ENCODE measurements at places on chromosomes 7 and 10.

DNA sequence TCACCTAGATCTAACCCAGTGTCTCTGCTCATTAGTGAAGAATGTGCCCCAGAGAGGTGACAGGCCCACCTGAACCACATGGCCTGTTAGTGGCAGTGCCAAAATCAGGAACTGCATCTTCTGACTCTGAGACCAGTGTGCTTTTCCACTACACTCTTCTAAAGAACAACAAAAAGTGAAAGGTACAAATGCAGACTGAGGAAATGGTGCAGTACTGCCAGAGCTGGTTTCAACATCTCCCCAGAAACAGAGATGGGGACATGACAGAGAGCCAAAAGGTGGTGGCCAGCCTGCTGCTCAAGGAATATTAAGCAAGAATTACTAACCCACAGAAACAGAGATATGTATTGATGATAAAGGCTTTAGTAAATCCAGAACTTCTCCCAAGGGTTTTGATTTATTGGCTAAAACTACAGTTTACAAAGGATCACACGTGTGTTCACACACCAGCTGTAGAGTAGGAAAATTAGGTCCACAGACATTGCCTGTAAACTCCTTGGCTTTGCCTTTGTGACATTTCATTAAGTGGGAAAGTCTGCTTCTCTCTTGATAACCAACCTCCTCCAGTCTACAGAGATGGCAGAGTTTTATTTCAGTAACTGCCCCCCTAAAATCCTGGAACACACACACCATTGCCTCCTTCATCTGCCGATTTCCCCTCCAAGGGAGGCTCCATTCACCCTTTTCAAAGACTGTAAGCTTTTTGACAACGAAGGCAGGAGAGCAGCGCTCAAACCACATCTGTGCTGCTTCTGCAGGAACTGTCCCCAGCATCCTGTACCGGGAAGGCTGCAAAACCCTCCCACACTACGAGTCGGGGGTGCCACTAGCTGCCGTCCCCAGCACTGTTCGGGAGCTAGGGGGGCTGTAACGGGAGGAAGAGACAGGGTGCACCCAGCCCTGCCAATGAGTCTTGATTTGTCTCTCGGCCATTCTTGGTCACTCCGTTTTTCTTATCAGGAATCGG lies 29.8 kb downstream of the GSDME start:
- DNase-seq: no peak

DNA sequence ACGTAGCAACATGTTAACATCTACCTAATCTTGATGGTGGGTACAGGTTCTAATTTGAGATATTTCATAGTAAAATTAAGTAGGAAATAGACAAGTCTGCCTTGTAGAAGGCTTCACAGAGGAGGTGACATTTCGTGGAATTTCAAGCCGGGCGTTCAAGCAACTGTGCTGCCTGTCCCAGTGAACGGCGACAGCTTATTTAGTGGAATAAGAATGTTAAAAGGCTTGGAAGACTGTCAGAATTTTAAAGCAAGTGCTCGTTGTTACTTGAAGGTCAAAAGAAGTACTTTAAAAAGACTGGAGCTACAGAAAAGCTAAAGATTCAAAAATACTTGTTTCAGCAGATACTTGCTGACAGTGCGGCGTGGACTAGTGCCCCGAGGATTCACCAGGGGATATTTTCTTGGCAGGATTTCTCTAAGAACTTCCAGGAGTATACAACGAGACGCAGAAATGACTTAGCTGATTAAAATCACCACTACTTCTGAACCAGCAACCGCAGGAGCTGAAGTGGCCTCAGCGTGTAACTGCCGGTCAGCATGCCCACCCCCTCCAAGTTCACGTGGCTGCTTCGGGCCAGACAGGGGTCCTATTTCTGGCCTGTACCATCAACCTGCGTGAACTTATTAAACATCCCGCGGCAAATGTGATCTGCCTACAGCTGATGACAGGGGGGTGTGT lies 46.5 kb downstream of the CTBP2 start:
- no peak for DNase-seq

GRCh38 chr7:5183155-5183554 lies 6.9 kb upstream of the WIPI2 start:
- no peak for DNase-seq

GRCh38 chr10:9733766-9734165 lies 1283.9 kb upstream of the CELF2 start:
- DNase-seq: no peak

DNA sequence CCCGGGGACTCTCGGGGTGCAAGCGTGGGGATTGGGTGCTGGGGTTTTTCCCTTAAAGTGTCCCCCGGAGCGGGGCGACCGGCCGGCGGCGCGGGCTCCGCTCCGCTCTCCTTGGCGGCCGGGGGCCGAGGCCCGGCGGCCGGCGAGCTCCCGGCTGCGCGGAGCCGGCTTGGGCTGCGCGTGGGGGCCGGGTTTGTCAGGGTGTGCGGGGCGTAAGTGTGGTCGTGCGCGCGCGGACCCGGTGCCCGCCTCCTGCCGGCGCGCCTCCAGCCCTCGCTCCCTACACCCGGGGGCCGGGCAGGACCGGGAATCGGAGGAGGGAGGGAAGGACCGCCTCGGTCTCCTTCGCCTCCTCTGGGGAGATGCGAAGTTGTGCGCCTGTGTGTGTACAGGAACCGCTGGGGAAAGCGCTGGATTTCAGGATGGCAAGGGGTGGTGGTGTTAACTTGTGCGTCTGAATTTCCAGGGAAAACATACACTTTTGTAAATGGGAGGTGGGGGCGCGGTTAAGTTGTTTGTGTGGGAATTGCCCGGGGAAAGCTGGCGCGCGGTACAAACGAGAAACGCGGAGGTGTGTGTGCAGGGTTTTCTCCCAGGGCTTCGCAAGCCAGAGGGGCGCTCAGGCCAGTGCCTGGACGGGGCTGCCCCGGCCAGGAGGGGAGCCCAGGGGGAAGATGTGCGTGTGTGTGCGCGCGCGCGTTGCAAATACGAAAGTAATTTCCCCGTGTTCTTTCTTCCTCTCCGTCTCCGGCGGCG lies 737 bp downstream of the ZMIZ1 start:
- peak; percentile 80 for DNase-seq

GRCh38 chr7:132757783-132758182 lies 181.5 kb upstream of the PLXNA4 start:
- no peak for DNase-seq

GRCh38 chr10:109784236-109784635 lies 139.1 kb downstream of the XPNPEP1 start:
- DNase-seq: no peak

GRCh38 chr10:6871128-6871527 lies 291.1 kb upstream of the PRKCQ start:
- DNase-seq: no peak

- DNase-seq: no peak
These were observed 44.8 kb downstream of the CLIP2 start for GRCh38 chr7:74334030-74334429.

GRCh38 chr10:132307823-132308586 lies at the start of gene STK32C:
TSS of gene STK32C (minus strand) at chr10:132307950. CDS start at chr10:132307833, 117 bp downstream.
- DNase-seq: peak; percentile 100

DNA sequence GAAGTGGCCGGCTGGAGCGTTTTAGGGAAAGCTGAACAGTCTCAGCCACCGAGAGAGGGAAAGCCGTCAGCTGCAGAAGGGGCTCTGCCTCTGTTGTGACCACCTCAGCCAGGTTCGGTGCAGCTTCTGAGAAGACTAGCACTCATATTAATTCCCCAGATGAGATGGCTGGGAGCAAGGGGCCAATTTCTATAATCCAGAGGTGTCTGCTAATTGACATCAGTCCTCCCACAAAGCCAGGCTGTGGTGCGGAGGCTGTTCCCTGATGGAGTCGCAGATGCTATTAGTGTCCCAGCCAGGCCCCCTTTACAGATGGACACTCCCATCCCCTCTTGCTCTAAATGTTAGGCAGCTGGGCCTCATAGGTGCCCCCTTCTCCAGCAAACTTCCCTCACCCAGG lies 133.5 kb downstream of the GRID1 start:
- DNase-seq: no peak

GRCh38 chr7:20317413-20317812 lies 13.3 kb upstream of the ITGB8 start:
- DNase-seq: no peak

DNA sequence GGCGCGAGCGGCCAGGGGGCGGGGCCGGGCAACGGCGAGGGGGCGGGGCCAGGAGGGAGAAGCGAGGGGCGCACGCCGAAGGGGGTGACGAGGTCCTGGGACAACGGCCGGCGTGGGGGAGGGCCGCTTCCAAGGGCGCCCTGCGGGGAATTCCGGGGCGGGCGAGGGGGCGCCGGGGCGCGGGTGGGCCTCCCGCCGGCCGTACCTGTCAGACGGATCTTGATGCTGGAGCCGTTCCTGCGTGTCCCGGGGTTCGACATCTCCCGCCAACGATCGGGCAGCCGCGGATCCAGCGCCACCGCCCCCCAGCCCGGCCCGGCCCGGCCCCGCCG lies 421 bp downstream of the SMURF1 start:
- peak; percentile 95 for DNase-seq

DNA sequence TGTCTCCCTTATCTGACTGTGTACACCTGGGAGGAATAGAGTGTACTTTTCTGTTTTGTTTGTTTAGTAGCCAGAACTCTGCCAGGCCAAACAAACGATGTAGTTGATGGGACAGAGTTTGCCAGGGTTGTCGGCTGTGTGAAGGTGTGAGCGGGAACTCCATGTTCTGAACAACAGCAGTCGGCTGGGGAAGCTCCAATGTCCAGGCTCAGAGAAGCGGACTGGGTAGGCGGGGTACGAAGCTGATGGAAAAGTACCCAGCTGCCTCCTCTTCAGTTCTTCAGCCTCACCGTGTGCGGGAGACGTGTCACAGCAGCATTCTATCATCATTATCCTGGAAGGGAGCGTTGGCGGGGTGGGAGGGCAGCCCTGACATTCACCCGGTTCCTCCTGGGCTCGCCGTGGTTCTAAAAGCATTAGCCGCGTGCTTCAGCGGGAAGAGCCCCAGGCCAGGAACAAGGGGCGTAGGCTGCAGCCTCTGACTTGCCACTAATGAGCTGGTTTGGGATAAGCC lies 52.9 kb downstream of the PFKFB3 start:
- DNase-seq: no peak

- peak; percentile 28 for DNase-seq
These were observed 135.9 kb downstream of the ZNF92 start for GRCh38 chr7:65509368-65510186.

GRCh38 chr7:97064972-97065587 lies 40.4 kb upstream of the DLX5 start:
- peak; percentile 71 for DNase-seq

Measured in H7 (cell line).